ENCODE measurements at places on chromosomes 12 and 14.

DNA sequence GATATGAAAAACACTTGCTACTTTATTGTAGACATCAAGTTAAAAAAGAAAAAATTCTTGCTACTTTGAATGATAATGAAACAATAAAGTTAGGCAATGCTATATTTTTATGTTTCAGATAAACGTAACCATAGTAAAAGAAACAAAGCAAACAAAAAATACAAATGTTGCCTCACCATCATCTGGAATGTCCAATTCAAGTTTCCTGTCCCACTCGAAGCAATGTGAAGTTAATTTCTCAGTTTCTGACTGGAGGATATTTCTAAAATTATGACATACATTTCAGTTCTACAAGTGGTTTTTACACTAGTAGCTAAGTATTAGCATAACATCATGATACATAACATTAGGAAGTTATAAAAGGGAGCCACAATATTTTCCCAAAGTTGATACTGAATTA lies 20.9 kb downstream of the DLGAP5 start:
- DNase-seq: no peak

- no peak for DNase-seq
Measured at GRCh38 chr14:53004976-53005375, 54.1 kb upstream of the FERMT2 start.

DNA sequence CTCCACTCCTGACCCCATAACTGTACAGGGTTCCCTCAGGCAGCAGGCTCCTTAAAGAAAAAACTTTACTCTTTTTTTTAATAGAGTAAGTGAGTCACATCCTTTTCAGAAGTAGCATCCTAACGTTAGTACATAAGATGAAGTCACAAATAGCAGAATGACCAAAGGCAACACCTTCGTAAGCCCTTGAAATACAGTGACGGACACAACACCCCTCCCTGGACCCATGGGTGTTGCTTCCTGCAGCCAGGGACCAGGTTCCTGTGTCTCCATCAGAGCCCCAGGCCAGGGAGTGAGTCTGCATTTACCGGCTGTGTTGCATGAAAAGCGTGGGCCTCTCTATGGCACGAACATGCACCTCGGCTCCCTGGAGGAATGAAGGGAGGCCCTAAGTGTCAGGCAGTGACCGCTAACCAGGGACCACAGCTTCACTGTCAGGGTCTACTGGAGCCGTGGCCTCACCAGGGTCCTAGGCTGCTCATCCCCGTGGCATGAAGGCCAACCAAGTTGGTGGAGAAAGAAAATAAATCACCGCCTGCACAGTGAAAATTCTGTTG lies 340.0 kb upstream of the SFSWAP start:
- no peak for DNase-seq

- peak; percentile 50 for DNase-seq
Measured at GRCh38 chr14:78448164-78449094, 278.3 kb downstream of the NRXN3 start.

DNA sequence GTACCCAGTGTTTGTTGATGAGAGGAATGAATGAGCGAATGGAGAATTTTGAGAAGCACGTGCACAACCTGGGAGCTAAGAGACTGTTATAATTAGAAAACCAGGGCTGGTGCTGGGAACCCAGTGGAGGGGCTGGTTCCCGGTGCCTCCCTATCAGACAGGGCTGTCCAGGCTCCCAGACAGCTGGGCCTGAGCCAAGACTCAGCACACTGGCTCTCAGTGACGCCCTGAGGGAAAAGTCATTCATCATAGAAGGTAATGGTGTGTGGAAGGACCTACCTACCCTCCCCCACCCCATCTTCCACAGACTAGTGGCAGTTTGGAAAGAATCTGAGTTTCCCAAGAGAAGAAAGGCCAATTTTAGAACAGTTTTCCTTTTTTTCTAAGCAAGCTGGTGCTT lies 34.7 kb downstream of the KCNA5 start:
- DNase-seq: peak; percentile 13

DNA sequence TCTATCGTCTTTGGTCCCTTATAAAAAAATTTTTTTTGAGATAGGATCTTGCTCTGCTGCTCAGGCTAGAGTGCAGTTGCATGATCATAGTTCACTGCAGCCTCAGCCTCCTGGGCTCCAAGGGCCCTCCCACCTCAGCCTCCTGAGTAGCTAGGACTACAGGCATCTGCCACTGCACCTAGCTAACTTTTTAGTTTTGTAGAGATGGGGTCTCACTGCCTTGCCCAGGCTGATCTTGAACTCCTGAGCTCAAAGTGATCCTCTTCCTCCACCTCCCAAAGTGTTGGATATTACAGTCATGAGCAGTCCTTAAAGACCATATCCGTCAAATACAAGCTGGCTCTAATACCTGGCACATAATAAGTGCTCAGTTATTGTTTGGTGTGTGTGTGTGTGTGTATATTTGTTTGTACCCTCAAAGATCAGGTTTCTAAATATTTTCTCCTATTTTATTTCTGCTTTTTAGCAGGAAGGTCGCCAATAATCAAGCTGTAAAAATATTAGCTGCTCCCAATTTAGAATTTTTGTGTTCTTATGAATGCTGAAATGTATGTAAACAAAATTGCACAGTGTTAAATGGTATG lies 30.5 kb downstream of the SRGAP1 start:
- no peak for DNase-seq

DNA sequence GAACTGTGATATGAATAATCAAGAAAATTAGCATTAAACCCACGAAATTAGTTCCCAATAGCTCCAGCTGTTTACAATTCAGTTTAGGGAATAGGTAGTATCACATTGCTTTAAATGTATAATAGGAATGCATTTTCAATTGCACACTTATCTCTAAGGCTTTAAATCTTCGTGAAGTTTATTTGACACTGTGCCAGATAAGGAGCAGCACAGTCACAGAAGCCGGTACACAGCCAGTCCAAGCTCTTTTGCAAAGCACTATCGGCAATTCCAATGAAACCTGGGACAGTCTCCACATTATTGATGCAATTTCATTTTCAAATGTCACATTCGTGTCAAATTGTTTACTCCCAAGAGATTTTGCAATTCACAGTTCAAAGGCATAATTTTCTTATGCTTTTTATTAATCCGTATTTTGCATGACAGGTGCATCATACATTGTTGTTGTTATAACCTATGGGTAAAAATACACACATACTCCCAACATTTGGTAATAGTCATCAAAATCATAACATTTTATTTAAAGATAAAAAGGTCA lies 602.8 kb downstream of the RPS29 start:
- no peak for DNase-seq

DNA sequence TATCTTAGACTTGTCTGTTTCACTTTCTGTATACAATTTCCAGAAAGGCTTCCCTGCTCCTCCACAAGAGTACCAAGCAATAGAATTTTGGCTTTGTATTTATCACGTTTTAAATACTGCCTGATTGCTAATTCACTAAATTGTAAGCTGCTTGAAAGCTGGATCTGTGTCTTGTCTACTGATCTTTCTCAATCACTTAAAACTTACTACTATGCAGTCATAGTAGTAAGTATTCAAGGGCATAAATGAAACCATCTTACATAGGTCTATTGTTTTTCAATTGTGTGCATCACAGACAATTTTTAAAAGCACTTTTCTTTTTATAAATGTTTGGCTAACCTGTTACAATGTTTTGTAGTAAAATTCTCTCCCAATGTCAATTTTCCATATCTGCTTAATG lies 1.2 kb upstream of the GLIPR1L2 start:
- no peak for DNase-seq

DNA sequence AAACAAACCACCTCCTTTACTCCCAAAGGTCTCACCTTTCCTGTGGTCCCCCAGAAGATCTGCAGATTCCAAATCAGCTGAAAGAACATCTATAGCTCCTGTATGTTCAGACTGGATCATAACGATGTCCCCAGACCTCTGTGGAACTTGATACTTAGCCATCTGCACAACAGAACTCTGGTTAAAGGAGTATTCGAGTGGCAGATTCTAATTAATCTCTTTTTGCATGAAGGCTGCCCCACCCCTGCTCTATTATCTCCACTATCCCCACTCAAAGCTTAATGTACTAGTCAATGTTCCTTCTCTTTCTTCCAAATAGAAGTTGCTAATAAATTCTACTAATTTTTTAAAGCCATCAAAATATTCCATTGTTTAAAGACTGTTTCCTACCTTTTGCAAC lies 22.8 kb downstream of the GSTZ1 start:
- no peak for DNase-seq

DNA sequence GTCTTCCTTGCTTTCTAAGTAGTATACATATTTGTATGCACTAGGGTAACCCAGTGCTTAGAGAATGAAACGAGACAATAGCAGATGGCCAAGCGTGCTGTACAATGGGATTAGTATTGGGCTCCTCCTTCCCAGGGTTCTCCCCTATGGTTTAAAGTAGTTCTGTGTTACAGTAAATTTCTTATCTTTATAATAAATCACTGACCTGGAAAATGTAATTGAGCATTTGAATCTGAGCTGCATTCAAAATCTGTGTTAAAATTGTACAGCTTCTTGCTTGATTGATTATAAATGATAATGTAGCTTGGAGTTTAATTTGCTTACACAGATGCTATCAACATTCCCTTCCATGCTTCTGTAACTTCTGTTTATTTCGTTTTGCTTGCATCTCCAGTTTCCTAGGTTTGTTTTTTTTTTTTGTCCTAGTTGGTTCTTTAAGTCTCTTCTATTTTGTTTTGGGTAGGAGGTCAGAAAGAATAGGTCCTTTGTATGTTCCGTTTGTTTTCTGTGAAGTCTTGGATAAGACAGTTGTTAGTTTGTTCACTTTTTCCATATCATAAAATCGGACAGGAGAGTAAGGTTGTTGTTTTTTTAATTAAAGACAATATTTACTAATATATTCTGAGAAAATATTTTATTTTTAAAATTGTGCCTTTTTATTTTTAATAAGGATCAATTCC lies 171.2 kb downstream of the ERC1 start:
- no peak for DNase-seq

DNA sequence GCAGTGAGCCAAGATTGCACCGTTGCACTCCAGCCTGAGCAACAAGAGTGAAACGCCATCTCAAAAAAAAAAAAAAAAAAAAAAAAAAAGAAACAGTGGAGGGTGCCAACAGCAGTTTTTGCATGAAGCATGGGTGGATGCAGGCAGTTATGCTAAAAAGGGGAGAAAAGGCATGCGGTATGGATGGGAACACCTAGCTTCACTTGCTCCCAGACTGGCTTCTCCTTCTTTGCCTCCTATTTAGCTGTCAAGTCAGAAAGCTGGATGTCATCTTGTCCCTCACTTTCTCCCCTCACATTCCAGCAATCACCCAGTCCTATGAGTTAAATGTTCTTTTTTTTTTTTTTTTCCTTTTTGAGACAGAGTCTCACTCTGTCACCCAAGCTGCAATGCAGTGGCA lies 2.6 kb downstream of the EEF1AKMT3 start:
- no peak for DNase-seq

DNA sequence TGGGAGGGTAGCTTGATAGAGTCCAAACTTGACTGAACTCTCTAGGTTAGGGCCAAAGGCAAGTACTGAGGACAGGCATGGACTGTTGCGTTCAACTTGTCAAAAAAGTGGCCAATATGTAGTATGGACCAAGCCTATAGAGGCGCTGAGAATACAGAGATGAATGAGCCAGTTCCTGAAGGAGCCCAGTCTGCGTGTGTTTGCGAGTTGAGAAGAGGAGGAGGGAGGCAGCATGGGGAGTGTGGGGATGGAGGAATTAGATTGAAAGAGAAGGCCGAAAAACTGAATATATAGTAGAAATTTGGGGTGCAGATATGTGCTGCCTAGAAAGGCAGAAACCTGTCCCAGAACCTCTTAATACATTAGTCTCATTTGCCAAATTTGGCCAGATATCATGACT lies 412.4 kb downstream of the PCNX1 start:
- no peak for DNase-seq

GRCh38 chr12:57477710-57478681 lies 1.7 kb downstream of the ARHGAP9 start:
- DNase-seq: no peak

GRCh38 chr14:100965296-100965695 lies 61.8 kb upstream of the RTL1 start:
- DNase-seq: no peak
